T-helper 9 cell (primary cell): ENCODE measurements at places on chromosomes 11 and 22.

DNA sequence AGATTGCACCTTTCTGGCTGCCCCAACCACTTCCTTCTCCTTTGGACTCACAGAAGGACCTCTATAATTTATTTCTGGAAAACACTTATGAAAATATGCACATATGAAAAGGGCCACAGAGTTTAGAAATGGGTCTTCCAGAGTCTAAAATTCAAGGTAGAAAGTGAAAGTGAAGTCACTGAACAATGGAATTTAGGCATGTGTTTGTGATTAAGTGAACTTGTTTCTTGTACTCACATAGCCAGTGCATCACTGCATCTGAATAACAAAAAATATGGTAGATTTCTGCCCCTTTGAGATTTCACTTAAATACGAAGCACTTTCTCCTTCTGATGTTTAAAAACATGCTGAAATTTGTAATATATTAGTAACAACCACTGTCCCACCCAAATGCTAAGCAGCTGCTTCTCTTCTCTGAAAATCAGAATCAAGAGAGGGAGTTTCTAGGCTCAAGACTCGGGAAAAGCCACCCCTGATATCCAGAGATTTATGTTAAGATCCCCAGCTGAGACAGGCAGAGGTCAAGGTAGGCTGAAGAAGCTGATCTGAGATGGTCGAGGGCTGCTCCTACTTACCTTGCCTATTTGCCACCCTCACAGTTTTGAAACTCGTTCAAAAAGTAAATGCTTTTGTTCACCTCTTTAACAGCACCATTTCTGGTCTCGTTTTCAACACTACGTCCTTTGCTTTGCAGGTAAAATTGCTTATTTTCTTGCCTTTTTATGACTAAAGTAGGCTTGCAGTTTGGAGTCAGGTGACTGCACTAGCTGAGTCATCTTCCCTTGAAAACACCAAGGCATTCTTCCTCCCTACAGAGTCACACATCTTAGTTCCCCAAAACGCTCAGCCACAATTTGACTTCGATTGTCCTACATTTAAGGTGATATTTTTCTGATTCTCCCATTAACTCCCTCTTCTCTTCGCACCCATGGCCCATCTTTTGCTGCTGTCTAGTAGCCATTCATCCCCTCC is at the start of gene XKR3:
XKR3 (minus strand) TSS at position 696 of the 972 bp plus-strand sequence. CDS start 17,338 bp downstream, outside the sequence.
- DNase-seq = no peak

DNA sequence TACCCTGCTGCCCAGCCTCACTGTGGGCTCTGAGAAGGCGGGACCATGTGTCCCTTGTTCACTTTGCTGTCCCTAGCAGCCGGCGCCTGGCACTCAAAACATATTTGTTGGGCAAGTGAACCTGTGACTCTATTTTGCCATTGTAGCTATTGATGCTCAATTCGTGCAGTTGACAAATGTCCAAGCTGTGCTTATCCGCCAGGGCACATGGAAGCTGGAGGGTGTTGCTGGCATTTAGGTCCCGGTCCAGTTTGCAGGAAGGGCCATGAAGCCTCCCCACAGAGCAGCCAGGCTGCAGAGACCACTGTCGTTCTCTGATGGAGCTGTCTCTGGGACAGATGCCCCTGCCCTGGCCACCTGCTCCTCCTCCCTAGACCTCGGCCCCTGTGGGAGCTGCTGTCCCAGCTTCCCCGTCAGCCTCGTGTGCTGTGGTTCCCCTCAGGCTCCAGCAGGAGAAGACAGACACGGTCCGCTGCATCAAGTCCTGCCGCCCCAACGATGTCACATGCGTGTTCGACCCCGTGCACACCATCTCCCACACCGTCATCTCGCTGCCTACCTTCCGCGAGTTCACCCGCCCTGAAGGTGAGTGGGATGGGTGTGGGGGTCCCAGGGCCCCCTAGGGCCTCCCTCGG is 71.5 kb downstream of the FBLN1 start:
- DNase-seq = no peak

DNA sequence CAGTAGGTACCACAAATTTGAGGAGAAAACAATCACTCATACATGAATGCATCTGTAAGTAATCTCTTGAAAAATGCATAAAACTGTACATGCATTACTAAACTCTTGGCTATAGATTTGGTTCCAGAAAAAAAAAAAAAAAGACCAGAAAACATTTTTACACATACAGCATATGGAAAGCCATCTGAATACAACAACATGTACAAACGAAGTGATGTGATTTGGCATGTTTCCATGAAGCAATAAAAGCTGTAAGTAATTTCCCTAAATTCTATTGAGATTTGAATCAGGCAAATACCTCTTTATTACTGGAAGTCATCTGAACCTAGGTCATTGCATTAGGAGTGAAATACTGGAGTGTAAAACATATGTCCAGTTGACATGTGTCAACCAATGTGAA is 31.9 kb upstream of the ZC3H12C start:
- no peak for DNase-seq

GRCh38 chr22:37077802-37078448 is 26.4 kb downstream of the KCTD17 start:
- peak; percentile 90 for DNase-seq

DNA sequence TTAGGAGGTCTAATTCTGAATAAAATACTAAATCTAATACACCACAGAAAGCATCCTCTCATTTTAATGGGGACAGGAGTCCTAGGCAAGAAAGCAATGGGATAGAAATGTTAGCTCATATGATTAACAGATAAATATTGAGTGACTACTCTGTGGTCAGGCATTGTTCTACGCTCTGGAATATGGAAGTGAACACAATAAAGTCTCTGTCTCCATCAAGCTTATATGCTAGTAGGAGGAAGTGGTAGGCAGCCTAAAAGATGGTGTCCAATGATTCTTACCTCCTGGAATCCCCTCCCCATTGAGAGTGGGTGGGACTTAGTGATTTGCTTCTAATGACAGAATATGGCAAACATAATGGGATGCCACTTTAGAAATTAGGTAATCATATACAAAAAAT is 160.3 kb upstream of the PDGFD start:
- no peak for DNase-seq

DNA sequence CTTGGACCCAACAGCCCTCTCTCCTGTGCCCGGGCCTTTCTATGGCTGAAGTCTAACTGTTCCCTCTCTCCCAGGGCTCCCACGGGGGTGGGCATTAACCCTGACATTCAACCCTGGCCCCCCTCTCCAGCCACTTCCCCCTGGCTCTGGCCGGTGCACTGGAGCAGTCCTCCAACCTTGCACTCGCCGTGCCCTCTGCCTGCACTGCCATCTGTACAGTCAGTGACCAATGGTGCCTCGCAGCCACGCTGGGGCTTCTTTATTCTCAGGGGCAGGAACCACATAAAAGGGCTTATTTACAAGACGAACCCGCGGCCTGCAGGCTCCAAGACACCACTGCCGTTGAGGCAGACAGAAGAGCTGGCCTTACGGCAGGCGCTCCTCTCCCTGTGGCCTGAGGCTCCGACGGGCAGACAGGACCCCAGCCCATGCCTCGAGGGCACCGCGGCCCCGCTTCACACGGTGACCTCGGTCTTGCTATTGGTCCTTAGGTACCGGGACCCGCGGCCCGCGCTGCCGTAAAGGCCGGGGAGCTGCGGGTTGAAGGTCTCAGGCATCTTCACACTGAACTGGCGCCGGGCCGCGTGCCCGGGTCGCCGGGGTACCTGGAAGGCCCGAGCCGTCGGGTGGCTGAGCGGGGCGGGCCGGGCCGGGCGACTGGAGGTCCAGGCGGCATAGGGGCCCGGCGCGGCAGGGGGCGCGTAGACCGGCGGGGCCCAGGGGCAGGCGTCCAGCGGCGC is 5.4 kb downstream of the SHISA8 start:
- DNase-seq = no peak

GRCh38 chr22:31279821-31280505 is 12.3 kb downstream of the PIK3IP1 start:
- no peak for DNase-seq

DNA sequence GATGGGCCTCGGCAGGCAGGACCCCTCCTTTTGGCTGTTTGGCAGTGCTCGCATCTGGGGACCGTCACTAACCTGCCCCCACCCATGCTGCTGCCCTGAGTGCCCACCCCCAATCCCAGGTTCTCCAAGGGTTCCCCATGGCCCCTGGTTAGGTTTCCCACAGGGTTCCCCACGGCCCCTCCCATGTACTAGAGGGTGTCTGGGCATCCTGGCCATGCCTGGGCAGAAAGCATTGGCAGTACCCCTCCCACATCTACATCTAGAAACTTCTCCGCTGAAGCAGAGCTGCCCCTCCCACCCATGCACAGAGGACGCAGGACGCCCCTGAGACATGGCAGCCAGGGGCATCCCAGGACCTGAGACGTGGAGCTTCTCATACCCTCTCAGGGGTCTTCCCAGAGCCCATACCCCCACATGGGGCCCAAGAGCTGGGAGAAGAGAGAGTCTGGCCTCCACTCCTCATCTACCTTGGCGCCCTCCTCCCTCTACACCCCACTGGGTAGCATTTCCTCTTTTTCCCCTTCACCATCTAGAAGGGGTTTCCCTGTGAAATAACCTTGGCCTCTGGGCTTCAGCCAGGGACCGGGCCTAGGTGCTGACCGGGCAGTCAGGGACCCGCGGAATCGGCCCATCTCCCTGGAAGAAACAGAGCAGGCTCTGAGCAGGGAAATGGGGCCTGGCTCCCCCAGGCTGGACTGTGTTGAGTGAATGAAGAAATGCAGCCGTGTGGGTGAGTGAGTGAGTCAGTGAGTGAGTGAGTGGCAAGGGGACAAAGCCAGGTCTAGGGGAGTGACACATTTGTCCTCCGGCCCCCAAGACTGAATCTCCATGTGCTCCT is 987.3 kb downstream of the BRD1 start:
- no peak for DNase-seq
